Dermis microvascular lymphatic vessel endothelial cell (primary cell): ENCODE measurements at places on chromosomes 2 and 18. TPM values are rescaled to one million over a fixed set of nuclear protein-coding genes. Genes with fewer than 3 reads are reported as not detected.

YIPF4 gene
- 9.9 and 12.5 TPM in 2 replicates for total RNA-seq

MROH2A gene
- not detected in 2 replicates for total RNA-seq

GNAL gene
- 0.39 and 0.51 TPM in 2 replicates for total RNA-seq

OR6B2 gene
- total RNA-seq = not detected in 2 replicates

RNF152 gene
- 83.6 and 125 TPM in 2 replicates for total RNA-seq
